Endothelial cell of umbilical vein (primary cell): ENCODE measurements at places on chromosomes 11 and 22. TPM values are rescaled to one million over a fixed set of nuclear protein-coding genes. Genes with fewer than 3 reads are reported as not detected.

The SOX6 gene
- total RNA-seq: 0.14 and 3.7 TPM in 2 replicates

The NEFH gene
- 0.09 and 1.5 TPM in 2 replicates for total RNA-seq

The GGT5 gene
- total RNA-seq: 35.1 and 45.9 TPM in 2 replicates

The TBX10 gene
- total RNA-seq: not detected in 2 replicates

The FGF19 gene
- total RNA-seq: not detected in 2 replicates

The TCN2 gene
- 62.3 and 80.6 TPM in 2 replicates for total RNA-seq

The CEND1 gene
- 0.40 and 0.83 TPM in 2 replicates for total RNA-seq

The SLC16A8 gene
- not detected in 2 replicates for total RNA-seq
